Stimulated activated CD4-positive, alpha-beta T cell treated with anti-CD3 and anti-CD28 coated beads, TNF-alpha, amount 100 ng/mL, for 4 hours (primary cell): ENCODE measurements at places on chromosomes 13 and 19.
A peak's percentile ranks its signal among the peaks of the same experiment; 100 is the strongest.

- no peak for DNase-seq
These were observed 626 bp upstream of the ATP5F1D start for GRCh38 chr19:1240925-1241324.

DNA sequence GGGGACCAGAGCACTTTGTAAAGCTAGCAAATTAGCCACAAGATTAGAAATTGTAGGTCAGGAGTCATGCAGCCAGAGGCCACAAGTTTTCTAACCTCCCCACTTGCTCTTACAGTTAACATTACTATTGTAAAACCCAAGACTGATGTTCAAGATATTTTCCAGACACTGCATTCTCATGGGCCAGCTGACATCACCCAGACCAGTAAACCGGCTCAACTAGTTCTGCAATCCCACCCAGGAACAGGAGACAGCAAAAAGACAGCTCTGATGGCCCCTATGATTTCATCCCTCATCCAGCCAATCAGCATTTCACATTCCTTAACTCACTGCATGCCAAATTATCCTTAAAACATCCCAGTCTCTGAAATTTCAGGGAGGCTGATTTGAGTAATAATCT is 178.5 kb downstream of the PRR20E start:
- no peak for DNase-seq

GRCh38 chr19:14479975-14480699 is 5.0 kb upstream of the PTGER1 start:
- peak; percentile 40 for DNase-seq

- no peak for DNase-seq
These were observed 25.7 kb upstream of the ZNF492 start for GRCh38 chr19:22608441-22608840.

- DNase-seq = no peak
These were observed 22.4 kb downstream of the ZNF14 start for GRCh38 chr19:19710506-19710905.

DNA sequence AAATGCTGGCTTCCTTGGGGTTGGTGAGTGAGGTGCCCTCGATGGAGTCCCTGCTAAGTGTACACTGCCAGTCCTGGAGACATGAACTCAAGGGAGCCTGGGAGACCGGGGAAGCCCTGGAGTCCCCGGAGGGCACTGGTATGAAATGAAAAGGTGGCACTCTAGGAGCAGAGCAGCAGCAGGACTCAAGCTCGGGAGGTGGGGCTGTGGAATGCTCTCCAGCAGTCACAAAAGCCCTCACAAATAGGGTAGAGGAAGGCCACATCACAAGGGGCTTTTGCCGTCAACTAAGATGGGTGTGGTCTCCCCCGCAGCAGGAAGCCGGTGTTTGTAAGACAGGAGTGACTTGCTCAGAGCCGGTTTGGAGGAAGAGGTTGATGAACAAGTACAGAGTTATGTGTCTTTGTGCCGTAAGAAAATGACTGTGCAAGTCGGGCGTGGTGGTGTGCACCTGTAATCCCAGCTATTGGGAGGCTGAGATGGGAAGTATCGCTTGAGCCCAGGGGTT is 19.3 kb downstream of the CCNE1 start:
- peak; percentile 46 for DNase-seq

DNA sequence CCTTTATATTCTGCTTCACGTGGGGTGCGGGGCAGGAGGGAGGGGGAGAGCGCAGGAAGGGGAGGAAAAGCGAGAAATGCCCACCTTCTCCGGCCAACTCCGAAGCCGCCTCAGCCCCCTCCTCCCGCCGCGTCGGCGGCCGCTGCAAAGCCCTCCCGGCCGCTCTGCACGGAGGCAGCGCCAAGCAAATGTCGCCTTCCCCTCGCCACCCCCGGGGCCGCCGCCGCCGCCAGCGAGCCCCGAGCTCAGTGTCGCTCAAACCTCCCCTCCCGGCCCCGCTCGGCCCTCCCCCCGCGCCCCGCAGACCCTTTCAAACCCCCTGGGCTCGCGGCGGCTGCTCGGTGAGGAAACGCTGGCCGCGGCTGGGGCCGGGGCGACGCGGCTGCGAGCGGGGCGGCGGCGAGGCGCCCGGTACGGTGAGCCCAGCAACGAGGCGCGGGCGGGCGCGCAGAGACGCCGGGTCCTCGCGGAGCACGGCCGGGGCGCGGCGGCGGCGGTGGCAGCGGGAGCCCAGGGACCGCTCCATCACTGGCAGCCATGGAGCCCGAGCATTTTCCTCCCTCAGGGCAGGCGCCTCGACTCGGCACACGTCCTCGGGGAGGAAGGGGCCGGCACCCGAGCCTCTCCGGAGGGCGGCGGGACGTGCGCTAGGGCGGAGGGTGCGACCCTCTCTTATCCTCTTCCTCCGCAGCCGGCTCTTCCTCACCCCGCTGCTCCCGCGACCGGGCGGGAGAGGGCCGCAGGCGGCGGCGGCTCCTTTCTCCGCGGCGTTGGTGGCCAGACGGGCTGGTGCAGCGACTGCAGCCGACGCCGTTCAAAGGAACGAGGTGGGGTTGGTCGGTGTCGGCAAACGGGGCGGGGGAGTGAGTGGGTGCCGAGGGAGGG is 463 bp upstream of the TSC22D1 start:
- peak; percentile 9 for DNase-seq

GRCh38 chr19:38303517-38304351 is at the start of gene C19orf33:
C19orf33 (plus strand) TSS chr19:38304251; CDS start chr19:38304262, 11 bp downstream.
- DNase-seq = no peak

- no peak for DNase-seq
These were observed 48.9 kb downstream of the DNM2 start for GRCh38 chr19:10766671-10767201.

- no peak for DNase-seq
These were observed 1.6 kb downstream of the ZNF71 start for GRCh38 chr19:56596676-56597075.

GRCh38 chr19:32269831-32270230 is 75.6 kb upstream of the ZNF507 start:
- no peak for DNase-seq
